ENCODE measurements at places on chromosomes 1 and 21.

- DNase-seq: no peak
Measured at GRCh38 chr1:115306146-115306545, 31.9 kb downstream of the NGF start.

DNA sequence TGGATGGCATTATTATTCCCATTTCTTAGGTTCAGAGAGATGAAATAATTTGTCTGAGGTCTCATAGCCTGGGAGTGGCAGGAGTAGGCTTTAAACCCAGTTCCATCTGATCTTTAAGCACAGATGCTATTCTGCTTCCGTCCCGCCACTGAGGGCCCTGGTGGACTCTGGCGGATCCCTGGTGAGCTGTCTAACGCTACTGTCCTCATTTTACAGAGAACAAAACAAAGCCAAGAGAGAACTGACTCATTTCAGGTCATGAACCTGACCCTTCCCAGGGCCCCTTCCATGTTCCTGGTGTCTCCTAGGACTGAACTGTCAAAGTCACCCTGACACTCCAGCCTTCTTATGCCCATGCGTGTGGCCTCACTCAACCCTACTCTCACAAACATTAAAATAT is 3.1 kb upstream of the GALE start:
- no peak for DNase-seq

DNA sequence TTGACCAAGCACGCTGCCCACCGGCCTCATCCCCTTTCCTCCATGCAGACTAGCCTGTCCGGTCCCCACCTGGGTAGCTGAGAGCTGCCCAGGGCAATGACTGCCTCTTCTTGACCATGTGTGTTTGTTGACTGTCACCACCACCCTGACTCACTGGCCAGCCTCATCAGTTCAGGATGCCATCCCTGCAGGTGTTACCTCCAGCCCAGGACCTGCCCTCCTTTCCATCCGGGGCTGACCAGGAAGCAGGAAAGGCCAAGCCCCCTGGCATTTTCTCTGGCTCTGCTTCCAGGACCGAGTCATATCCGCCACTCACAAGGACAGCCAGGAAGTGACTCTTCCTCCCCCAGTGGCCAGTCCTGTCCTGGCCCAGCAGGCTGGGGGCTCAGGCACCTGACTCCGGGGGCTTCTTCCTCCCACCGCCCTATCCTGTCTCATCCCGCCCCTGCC is 17.1 kb downstream of the EPHA2 start:
- DNase-seq: no peak

DNA sequence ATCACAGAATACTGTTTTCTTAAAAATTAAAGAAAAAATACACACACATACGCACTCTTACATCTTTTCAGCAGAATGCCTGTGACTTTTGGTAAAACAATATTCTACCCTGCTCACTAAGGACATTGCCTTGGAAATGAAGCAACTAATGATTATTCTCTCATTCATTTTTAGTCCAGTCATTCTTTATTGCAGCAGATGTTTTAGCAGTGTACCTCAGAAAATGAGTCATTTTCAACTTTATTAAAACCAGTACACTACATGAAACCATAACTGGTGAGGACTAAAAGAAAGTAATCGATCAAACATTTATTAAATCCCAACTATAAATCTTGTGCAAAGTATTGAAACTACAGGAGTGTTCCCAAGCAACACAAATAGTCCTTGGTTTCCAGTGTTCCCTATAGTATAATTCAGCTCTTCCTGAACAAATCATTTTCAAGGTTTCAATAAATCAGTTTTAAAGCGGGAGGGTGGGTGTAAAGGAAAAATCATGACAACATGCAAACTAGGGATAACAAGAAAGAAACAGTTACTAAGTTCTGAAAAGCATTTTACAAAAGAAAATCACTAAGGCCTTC is 114.2 kb downstream of the ADGRL4 start:
- DNase-seq: no peak

DNA sequence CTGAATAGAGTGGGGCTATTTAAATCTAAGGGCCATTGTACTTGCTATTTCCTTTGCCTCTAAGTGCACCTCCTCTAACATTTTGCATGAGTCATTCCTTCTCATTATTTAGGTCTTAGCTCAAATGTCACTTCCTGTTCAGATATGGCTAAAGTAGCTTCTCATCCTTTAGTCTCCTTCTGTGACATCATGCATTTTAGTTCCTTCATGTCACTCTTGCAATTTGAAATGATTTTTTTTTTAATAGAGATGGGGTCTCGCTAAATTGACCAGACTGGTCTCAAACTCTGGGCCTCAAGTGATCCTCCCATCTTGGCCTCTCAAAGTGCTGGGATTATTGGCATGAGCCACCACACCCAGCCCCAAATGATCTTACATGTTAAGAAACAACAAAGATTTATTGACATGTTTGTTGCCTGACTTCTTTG is 6.6 kb downstream of the TBX19 start:
- DNase-seq: no peak

GRCh38 chr1:231147896-231148295 is 14.0 kb upstream of the TRIM67 start:
- no peak for DNase-seq

- DNase-seq: peak; percentile 72
Measured at GRCh38 chr1:119080586-119080985, 59.9 kb downstream of the WARS2 start.

DNA sequence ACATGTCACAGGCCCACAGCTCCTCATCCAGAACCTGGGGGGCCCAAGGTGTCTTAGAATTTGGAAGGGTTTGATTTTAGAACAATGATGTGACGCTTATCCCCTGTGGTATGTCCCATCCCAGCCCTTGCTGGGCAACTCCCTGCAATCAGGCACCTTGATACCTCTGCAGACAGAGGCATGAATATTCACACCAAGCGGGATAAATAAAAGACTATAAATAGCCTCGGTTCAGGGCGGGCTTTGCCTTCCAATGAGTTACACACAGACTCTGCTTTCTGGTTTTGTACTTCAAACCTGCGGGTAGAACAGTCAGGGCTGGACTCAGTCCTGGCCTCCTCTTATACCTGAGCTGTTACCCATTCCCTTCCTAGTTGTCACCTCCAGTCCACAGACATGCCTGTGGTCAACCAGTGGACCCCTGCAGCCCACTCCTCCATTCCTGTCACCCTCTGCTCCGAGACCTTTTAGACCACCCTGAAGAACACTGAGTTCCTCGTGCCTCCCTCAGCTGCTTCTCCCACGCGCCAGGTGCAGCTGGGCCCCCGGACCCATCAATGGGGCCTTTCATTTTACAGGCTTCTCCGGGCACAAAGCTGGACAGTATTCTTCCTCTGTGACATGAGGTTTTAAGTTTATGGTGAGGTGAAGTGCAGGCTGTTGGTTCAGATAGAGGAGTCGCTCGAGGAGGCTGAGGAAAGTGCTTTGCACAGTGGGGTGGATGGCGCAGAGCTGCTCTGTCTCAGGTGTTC is 120.1 kb upstream of the TNR start:
- DNase-seq: no peak

- no peak for DNase-seq
Measured at GRCh38 chr1:236535662-236536161, 11.9 kb downstream of the LGALS8 start.

- no peak for DNase-seq
Measured at GRCh38 chr1:155133799-155134281, 1.8 kb upstream of the SLC50A1 start.

DNA sequence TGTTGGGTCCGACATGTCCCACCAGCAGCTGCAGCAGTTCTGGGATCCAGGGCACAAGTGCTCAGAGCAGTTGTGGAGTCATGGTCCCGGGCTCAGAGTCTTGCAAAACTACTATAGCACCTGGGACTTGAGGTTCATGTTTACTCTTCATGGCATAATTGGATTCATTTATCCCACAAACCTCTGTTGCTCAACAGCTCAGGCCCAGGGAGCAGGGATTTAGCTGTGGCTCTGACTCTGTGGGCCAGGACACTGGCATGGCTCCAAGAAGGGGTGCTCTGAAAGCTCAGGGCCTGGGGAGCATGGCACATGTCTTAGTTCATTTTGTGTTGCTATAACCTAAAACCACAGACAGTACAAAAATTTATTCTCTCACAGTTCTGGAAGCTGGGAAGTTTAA is 626.7 kb upstream of the ADGRL2 start:
- DNase-seq: no peak

DNA sequence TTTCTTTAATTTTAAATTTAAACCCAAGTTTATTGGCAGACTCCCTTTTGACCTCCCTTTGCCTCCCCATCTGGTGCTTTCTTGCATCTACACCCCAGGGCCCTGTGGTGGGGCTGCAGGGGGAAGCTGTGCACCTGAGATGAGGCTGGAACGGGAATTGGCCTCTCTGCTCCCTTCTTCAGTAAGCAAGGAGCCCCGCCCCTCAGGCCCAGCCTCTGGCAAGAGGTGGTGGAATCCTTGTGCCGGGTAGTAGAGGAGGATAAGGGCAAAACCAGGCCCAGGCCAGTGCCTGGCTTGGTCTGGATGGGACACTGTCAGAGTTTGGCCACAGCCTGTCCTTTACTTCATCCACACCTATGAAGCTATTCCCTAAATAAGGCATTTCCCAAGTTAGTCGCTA is 25.1 kb downstream of the ATP8B2 start:
- DNase-seq: no peak

- no peak for DNase-seq
Measured at GRCh38 chr1:12188115-12188514, 21.3 kb downstream of the TNFRSF1B start.

GRCh38 chr1:211581526-211581925 is 2.6 kb upstream of the SLC30A1 start:
- no peak for DNase-seq

GRCh38 chr1:179087665-179088064 is 5.8 kb downstream of the TOR3A start:
- DNase-seq: no peak

DNA sequence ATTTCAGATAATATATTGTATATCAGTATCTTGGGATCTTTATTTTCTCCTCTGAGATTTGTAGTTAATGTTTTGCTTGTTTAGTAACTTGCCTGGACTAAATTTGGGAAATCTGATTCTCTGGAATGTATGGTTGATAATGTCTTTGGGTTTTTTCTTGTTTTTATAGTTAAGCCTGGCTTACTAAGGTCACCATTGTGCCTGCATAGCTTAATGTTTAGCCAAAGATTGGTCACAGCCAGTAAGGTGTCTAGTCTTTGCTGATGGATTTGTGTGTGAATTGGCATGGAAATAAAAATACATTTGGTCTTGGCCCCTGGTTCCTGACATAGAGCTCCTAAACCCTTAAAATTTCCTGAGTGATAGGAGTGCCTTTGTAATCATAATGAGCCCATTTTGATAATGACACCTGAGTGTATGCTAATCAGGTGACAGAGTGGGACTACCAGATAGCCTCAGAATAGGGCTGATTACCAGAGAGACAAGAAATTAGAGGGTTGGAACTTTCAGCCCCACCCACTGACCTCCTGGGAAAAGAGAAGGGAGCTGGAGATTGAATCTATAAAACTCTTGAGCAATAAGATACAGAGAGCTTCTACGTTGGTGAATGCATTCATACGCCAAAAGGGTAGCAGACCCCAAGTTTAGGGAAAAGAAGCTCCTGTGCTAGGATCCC is 47.9 kb upstream of the NUF2 start:
- DNase-seq: no peak

DNA sequence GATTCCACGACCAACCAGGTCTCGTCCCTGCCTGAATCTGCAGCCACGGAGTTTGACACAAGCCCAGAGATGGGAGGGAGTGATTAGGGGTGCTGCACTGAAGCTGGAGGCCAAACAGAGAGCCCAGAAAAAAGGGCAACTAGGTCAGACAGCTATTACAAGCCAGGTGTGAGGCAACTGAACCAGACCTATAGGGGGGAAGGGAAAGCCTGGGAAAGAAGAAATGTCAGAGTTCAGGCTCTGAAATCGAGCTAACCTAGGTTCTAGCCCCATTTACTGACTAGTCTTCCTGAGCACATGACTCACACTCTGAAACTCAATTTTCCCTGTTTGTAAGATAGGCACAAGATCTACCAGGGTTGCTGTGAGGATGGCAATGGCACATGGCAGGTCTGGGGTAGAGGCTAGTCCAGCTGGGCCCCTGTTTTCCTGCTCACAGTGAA is 1.7 kb downstream of the DHCR24 start:
- no peak for DNase-seq

GRCh38 chr1:44312399-44313196 is 42.5 kb downstream of the ERI3 start:
- no peak for DNase-seq

DNA sequence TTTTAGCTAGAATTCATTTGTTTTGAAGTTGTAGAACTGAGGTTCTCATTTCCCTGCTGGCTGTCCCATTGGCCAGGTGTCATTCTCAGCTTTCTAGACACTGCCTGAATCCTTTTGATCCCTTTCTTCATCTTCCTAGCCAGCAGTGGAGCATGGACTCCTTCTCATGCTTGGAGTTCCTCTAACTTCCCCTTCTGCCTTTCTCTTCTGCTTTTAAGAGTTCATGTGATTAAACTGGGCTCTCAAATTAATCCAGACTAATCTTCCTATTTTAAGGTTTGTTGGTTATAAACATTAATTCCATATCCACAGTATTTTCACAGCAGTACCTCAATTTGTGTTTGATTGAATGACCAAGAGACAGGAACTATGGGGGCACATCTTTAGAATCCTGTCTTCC is 52.3 kb downstream of the ADAMTS5 start:
- no peak for DNase-seq

- DNase-seq: no peak
Measured at GRCh38 chr1:243742819-243743218, 107.2 kb downstream of the AKT3 start.

DNA sequence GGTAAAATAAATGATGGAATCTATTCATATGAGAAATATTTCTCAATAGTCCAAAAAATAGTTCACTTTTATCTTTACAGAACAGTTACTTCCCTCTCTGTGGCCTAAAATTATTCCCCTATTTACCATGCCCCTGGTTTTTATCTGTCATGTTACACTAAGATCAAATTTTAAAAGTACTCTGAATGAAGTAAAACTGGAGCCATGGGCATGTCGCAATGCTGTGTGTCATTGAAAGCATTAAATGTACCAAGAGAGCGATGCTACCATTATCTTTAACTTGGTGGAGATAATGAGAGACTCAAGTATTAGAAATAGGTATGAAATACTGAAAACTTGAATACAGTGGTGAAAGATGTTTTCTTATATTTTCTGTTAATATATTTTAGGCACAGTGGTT is 146.2 kb downstream of the KCNT2 start:
- no peak for DNase-seq

DNA sequence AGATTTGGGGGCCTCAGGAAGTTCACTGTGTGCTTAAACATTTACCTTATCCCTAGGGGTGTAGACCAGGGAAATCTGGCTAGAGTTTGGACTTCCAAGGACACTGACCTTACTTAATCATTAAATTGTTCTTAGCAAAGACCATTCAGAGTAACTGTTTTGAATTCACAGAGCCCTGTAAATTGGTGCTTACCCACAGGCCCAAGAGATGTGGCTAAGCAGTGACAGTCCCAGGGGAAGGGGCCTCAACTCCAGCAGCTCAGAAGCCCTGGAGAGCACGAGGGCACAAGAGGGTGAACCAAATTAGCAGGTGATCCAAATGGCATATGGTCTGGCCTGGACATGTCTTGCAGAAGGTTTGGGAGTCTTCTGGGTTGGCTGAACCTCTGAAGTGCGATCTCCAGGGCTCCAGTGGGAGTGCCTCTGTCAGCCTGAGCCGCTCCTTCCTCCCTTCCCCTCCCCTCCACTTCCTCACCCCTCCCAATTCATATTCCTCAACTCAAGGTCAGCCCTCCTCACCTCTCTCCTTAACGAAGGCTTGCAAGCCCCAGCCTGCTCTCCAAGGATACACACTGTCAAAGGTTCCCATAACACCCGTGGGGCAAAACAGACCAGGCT is 4.3 kb downstream of the PAQR7 start:
- DNase-seq: no peak

GRCh38 chr1:68904477-68904876 is 407.6 kb upstream of the DEPDC1 start:
- DNase-seq: no peak
